ENCODE measurements at places on chromosomes 7 and 10. TPM values are rescaled to one million over a fixed set of nuclear protein-coding genes. Genes with fewer than 3 reads are reported as not detected.

Gene PIP
- total RNA-seq, result not detected

Gene RELN
- total RNA-seq, result not detected

Gene AP4M1
- 10.9 TPM for total RNA-seq

Gene MOGAT3
- not detected for total RNA-seq

Gene PDE6C
- not detected for total RNA-seq

Gene TACC2
- not detected for total RNA-seq

Gene ABCB4
- total RNA-seq, result 1.7 TPM

Gene EIF3B
- total RNA-seq, result 153 TPM

Gene SLIT1
- total RNA-seq, result 0.11 TPM

Gene LRRD1
- not detected for total RNA-seq

Gene GPR85
- not detected for total RNA-seq

Gene UPK3BL2
- 53.0 TPM for total RNA-seq

Gene AOC1
- not detected for total RNA-seq

Gene NPVF
- not detected for total RNA-seq

Gene ANKRD7
- 0.60 TPM for total RNA-seq

Gene MYO1G
- 44.5 TPM for total RNA-seq

Gene NKX1-2
- total RNA-seq, result not detected

Gene TSPAN12
- not detected for total RNA-seq
